ENCODE measurements at places on chromosomes 6 and 20.
A peak's percentile ranks its signal among the peaks of the same experiment; 100 is the strongest.

DNA sequence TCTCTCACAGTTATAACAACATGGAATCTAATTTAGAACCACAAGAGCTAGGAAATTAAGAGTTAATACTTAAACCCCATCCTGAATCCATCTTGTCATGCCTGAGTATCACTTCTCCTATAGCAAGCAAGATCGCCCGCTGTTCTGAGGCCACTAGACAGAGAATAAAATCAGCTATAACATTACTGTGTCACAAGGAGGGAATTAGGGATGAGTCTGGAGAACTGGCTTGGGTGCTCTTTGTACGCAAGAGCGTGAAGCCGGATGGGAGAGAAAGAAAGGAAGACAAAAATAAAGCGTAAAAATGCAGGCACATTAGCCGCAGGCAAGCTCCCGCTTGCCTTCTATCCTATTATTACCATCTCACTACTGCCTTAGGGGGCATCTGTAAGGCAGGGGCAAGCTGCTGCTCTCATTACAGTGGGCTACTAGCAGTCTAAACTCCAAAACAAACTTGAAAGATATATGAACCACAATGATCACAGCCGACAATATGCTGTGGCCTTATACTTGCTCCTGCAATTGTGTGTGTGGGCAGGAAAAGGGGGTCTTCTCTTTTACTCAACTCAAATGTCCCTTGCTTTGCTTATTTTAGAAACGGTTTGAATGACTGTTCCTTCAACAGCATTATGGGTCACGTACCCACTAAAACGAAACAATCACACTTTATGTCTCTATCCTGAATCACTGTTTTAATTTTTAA, 81.9 kb downstream of the GJA10 start:
- DNase-seq: no peak

GRCh38 chr6:79463621-79464050, 73.6 kb downstream of the LCA5 start:
- DNase-seq: no peak

DNA sequence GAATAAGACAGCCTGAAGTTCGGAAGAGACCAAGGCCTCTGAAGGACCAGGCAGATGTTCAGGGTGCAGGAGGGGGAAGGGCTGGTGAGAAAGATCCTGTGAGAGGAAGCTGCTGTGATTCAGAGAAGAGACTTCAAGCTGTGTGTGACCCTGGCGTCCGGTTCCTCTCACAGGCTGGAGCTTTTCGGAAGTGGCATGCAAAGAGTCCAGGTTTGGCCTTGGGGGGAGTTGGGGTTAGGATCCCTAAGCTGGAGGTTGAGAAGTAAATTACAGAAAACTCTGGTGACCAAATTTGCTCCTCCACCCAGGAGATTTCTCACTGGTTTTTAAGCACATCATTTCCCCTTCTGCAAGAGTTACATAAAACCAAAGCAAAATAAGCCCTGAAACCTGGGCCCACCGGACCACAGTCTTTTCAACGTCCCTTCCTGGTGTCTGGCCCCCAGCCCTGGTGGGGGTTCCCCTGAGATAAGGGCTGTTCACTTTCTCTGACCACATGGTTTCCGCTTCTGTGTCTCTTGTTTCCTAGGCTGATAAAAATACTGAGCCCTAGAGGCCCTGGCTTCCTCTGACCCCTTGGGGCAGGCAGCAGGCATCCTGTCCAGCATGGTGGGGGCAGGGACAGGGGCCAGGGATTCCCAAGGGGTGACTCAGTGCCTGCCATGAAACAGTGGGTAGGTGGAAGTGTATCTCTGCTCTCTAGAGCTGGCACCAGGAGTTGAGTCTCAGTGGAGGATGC, 12.0 kb upstream of the LTA start:
- DNase-seq: peak; percentile 89

DNA sequence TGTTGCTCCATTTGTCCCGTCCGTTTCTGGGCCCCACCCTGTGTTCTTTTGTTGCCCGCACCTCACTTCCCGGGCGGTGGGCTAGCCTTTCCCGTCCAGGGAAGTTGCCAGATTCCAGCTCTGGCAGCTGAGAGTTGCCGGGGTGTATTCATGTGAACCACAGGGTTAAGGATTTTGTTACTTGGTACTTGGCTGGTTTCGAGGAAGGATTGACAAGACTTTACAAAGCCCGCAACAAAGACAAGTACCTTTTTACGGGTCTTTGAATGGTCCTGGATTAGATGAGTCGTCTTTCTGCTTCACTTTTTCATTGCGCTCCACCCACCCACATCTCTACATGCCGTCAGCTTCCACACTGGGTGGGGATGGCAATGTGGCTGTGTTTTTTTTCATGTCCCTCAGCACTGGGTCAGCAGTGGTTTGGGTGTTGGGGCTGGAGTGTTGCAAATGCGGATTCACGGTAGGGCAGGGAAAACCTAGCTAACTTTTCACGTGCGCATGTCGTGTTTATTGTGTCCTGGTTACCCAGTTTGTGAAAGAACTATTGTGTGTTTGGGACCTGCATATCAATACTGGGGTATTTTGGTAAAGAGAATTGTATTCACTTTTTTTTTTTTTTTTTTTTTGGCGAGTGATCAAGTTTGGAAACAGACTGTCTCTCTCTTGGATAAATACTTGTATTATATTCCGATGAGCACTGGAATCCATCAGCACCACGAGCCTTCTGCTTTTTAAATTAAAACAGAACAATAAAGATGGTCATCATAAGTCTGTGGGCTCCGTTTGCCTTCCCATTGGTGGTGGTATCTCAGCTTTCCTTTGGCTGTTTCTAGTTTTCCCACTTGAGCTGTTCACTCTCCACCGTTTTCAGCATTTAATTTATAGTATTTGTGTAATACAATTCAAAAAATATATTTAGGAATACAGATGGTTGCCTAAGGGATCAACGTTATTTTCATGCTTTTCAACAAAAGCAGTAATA, 1.2 kb downstream of the DUSP22 start:
- peak; percentile 37 for DNase-seq

GRCh38 chr6:134603561-134603960, 285.6 kb upstream of the SGK1 start:
- no peak for DNase-seq

- no peak for DNase-seq
Observed at GRCh38 chr20:60091861-60092260, 133.6 kb downstream of the CDH26 start.

- no peak for DNase-seq
Observed at GRCh38 chr20:7031222-7031621, 263.7 kb downstream of the BMP2 start.

DNA sequence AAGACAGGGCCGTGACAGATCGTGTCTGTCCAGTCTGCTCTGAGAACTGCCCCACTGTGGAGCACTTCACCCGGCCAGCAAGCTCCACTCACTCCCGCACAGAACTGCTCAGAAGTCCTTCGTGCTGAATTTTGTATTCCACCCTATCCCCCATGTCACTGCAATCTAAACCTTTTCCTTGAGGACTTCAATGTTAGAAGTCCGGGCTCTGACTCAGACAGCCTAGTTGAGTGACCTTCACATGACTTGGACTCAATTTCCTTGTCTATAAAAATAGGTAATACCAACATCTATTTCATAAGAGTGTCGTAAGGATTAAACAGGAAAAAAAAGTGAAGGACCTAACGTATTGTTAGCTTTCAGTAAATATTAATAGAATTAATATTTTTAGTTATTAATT, 161.6 kb downstream of the QRSL1 start:
- no peak for DNase-seq

DNA sequence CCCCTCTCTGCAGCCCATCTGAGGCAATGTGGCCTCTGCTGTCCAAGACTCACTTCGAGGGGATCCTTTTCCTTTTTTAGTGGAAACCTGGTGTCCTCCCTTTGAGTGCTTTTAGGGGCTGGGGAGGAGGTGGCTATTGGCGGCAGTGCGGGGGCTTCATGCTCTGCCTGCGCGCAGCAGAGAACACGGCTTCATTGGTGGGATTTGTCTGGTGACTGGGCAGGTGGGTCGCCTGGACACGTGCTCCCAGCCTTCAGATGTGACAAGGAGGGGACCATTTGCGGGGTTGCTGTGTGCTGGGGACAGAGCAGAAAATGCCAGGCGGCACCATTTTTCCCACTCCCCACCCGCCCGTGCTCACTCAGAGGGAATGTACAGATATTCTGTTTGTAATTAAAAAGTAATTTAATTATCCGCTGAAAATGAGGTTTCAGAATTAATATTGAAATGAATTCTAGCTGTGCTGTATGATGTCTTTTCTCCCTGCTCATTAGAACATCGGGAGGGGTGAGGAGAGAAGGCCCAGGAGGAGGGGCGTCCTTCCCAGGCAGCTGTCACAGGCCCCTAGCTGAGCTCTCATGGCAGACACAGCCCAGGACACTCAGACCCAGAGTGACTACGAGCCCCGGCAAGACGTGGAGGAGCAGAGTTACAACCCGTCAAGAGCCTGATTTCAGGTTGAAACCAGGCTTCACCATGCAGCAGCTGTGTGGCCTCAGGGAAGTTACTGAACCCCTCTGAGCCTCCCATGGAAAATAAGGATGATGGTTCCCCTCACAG, 417.2 kb upstream of the SULF2 start:
- DNase-seq: no peak

DNA sequence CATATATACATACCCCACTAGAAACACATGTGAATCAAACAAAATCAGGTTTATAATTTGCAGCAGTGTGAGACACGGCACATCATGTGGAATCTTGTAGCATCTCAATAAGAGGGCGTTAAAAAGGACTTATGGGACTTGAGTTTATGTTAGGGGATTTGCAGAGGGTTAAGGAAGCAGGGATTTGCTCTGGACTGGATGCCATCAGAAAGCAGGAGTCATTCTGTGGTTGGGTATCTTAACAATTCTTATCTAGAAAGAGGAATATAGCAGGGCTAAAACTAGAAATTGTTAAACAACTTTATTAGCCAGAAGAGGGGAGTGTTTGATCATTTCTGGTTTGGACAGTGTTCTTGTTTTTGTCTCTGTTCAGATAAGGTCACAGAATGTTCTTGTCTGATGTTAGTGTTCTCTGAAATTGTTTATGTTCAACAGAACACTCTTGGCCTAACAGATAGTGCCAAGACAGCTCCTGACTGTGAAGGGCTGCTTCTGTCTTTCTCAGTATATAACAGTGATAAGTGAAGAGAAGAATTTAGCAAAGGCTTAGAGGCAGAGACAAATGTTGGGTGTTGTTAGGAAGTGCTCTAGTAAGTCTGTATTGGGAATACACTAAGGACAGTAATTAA, 39.2 kb downstream of the LIN28B start:
- DNase-seq: no peak

GRCh38 chr20:14336686-14337085, 726 bp downstream of the FLRT3 start:
- no peak for DNase-seq

GRCh38 chr20:39676857-39677391, 714.8 kb downstream of the DHX35 start:
- DNase-seq: no peak

- no peak for DNase-seq
Observed at GRCh38 chr20:19465536-19465935, 253.1 kb downstream of the SLC24A3 start.

- no peak for DNase-seq
Observed at GRCh38 chr6:76003113-76003512, 69.3 kb downstream of the IMPG1 start.

GRCh38 chr6:90175627-90176538, 120.8 kb downstream of the BACH2 start:
- peak; percentile 70 for DNase-seq

DNA sequence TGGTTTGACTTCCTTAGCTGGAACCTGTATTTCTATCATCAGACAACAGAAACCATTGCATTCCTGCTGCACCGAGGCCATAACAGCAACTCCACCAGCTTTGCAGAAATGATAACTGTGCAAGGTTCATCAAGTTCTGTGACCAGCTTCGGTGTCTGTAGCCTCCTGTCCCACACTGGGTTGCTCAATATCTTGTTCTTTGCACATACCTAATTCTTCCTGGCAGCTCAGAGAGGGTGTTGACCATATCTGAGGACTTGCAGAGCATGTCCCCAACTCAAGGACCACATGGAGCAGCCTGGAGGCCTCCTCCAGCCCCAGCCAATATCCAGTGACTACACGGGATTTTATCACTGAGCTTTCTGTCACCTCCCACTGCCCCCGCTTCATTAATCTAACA, 59.3 kb upstream of the SCAF8 start:
- no peak for DNase-seq

GRCh38 chr6:100372326-100373091, 92.2 kb downstream of the SIM1 start:
- DNase-seq: no peak

DNA sequence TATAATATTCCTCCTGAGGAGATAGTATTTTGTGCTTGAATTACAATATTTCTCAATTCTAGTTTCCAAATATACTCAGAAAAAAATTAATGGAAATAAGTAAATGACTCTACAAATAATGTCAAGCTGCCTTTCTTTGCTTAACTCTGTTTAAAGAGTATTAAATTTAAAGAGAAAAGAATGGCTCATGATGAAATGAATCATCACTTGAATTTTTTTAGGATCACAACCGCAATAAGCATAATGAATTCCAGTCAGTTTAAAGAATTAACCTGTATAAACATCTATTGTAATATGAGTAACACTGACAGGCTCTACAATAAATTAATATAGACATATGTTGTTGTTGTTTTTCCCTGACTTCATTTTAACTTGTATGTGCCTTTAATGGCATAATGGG, 266.2 kb upstream of the ADGRB3 start:
- DNase-seq: no peak

GRCh38 chr6:138728662-138729061, 44.9 kb upstream of the CCDC28A start:
- DNase-seq: no peak

GRCh38 chr6:159832946-159833345, 32.9 kb downstream of the PNLDC1 start:
- DNase-seq: no peak

- peak; percentile 97 for DNase-seq
Observed at GRCh38 chr6:16128759-16129622, at the start of gene MYLIP. Gene MYLIP, plus strand, starts transcription at chr6:16129086. Its CDS starts 237 bp downstream, at chr6:16129323.

GRCh38 chr6:33335916-33336315, 18.4 kb upstream of the ZBTB22 start:
- no peak for DNase-seq

- peak; percentile 43 for DNase-seq
Observed at GRCh38 chr6:111605100-111605751, 452 bp downstream of the TRAF3IP2 start.

DNA sequence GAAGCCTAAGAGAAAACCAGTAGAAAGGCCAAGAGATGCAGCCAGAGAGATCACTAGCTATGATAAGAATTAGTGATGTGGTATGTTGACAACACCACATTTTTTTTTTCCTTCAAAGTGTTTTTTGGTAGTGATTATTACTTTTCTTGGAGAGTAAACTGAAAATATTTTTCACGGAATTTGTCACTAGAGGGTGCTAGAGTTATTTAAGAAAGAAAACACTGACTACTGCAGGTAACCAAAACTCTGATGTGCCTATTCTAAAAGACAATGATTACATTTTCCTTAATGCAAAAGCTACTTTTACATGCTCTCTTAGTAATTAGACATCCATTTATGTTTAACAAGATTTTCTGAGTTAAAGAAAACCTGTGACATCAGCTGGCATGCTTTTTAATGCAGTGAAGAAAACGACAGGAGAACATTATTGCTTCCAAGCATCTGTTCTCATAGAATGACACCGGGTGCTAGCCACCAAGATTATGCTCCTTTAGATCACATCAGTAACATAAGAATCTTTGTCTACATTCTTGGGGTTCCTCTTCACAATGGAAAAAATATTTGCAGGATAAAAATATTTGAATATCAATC, 28.8 kb downstream of the RWDD2A start:
- peak; percentile 38 for DNase-seq
